ENCODE measurements at places on chromosomes 12 and 14. TPM values are rescaled to one million over a fixed set of nuclear protein-coding genes. Genes with fewer than 3 reads are reported as not detected.

DNA sequence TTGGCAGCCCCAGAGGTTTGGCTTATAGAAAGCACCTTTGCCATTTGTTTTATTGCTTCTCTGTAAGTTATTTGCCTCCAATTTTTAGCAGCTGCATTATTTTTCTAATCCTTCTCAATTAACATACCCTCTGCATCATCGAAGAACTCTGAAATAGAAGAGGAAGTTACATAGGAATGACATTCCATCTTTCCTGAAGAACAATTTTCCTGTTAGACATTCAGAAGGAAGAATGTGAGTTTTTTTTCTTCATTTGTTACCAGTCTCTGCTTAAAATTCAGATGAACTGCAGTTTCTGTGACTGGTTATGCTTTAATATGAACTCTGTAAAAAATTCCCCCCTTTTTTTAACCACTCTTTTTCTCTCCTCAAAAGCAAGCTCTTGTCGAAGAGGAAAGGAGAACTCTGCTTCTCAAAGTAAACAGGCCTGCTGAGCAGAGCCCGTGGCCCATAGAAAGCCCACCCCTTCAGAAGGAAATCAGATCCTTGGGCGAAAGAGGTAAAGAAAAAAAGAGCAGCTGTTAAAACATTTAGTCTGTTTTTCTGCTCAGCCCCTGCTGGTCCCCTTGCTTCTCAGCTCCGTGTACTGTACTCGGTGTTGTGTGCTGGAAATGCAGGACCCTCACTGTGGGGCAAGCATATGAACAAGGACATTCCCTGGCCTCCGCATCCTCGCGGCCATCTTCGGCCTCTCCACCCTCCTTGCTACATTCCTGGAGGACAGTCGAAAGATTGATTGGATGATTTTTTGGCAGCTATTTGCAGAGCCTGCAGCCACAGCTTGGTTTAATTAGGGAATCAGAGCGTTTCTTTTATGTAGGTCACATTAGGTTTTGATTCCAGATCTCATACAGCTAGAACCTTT lies 164.4 kb upstream of the LRIG3 start:
- DNase-seq, result no peak

GRCh38 chr14:96121660-96122395 lies 82.7 kb downstream of the C14orf132 start:
- DNase-seq, result no peak

GRCh38 chr12:86712425-86712843 lies 456.2 kb upstream of the MGAT4C start:
- DNase-seq, result no peak

DNA sequence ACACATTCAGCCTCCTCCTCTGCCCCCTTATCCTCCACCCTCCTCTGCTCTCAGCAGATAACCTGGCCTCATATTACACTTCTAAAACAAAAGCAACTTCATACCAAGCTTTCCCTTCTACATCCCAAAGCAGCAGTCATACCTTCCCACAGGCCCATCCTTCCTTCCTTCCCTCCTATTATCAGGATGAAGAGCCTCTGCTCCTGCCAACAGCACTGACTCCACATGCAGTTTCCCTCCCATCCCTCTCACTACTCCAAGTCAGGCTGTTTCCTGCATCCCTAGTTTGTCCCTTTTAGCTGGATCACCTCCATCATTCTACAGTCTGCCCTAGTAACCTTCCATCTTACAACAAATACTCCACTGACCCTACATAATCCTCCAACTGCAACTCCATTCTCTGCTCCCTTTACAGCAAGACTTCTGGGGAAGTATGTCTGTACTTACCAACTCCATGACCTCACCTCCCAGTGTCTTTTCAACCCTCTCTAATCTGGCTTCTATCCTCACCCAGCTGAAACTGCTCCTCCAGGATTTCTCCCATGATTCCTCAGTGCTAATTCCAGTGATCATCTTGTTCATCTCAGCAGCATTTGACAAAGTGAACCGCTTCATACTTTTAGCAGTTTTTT lies 4.9 kb upstream of the YEATS4 start:
- DNase-seq, result no peak

- no peak for DNase-seq
Measured at GRCh38 chr12:39646963-39647362, 27.4 kb upstream of the ABCD2 start.

DNA sequence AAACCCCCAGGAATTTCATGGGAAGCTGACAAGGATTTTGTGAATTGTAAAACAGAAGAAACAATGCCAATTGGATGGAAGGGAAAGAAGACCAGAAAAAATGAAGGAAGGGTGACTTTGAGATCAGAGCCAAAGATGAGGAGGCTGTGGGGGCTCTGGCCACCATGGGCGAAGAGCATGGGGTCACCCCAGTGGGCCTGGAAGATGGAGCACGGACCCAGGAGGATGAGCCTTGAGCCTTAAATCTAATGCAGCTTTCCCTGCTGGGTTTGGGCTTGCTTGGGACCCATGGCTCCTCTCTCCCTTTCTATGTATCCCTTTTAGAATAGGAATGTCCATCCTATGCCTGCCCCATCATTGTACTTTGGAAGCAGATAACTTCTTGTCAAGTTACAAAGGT lies 322.2 kb downstream of the TMEM121 start:
- DNase-seq, result no peak

DNA sequence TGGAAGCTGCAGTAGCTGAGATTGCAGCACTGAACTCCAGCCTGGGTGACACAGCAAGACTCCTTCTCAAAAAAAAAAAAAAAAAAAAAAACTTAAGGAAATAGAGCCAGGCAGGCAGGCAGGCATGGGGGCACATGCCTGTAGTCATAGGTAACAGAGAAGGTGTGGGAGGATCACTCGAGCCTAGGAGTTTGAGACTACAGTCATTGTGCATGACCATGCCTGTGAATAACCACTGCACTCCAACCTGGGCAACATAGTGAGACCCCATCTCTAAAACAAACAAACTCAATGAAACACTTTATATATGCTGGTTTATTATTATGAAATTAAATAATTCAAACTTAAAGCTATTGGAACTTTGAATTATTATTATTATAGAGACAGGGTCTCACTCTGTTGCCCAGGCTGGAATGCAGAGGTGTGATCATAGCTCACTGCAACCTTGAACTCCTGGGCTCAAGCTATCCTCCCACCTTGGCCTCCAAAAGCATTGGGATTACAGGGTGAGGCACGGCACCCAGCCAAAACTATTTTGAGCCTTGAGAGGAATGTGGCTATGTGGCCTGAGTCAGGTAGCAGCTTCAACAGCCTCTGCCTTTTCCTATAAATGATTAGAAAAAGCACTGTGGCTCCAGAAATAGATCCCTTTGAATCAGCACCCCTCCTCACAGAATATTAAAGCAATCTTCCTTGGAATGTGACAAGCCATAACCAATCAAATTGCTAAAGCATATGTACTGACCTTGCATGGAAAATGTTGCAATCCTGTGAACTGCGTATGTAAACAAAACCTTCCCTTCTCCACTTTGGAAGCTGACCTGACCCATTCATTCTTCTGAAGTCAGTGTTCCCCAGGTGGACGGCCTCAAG lies 34.7 kb upstream of the YY1 start:
- DNase-seq, result no peak

DNA sequence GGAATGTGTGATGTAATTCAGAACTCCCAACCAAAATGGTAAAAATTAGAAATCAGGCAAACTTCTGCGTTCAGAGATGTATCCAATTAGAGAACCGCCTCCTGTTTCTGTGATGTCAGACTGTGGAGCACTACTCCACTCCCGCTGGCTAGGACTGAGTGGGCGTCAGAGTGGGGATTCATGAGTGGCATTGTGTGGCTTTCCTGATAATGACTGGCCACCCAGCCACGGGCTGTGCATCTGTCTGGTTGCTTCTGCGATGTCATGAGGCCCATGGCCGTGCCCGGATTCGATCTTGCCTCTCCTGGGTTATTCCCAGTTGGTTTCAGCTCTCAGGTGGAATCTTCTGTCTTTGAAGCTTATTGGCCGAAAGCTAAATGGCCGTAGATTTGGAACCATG lies 87.1 kb upstream of the KCNA1 start:
- no peak for DNase-seq

- no peak for DNase-seq
Measured at GRCh38 chr14:61213191-61213621, 67.9 kb downstream of the TMEM30B start.

DNA sequence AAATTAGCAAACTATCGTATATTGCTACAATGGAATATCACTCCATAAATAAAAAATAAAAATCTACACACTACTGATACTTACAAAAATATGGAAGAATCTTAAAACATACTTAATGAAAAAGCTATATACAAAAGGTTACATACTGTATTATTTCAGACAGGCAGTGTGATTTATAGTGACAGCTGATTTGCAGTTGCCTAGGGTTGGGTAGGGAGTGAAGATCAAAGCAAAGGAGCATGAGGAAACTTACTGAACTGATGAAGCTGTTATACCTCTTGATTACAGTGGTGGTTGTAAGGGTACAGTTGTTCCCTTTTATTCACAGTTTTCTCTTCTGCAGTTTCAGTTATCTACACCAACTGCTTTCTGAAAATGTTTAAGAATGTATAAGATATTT lies 62.6 kb downstream of the FSCB start:
- no peak for DNase-seq

DNA sequence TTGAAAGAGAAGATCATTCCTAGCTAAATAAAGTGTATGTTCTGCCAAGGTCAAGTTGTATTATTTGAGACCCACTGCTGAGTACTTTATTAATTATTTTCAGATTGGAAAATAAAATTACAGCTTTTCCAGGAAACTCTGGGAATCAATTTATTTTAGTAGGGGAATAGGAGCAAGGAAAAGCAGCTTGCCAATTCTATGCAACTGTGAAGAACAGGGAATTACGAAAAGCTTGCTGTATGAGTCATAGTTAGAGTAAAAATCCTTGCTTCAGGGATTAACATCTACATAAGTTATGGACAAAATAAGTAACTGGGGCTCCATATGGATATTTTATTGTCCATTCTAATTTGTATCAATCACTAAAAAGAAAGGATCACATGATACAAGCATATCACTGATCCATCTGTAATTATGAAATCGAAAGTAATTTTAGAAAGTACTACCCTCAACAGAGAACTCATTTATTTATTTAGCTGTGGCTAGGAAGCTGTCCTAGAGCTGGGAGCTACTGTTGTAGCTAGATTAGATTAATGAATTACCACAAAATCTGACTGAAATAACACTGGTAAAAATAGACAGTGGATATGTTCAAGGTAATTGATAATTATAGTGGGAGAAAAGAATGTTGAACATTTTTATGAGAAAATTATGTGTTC lies 303.5 kb upstream of the NPAS3 start:
- no peak for DNase-seq

DNA sequence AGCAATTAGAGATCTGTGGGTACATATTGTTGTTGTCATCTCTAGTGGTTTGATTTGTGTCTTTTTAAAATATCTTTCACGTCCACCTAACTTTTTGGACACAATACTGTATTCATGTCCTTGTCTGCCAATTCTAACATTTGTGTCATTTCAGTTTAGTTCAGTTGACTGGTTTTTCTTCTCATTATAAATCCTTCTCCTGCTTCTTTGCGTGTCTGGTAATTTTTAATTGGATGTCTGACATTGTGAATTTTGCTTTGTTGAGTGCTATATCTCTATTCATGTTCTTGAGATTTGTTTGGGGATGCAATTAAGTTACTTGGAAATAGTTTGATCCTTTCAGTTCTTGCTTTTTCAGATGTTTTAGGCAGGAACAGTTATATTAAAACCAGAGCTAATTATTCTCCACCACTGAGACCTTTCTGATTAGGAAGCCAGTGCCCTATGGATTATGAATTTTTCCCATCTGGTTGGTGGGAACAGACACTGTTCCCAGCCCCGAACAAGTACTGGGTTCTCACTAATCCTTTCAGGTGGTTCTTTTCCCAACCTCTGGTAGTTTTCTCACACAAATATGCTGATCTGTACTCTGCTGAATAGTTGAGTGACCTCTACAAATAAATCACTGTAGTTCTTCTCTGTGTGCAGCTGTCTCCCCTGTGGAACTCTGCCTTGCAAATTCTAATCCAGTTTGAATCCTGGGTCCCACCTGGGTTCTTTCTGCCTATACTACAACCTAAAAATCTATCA lies 91.1 kb upstream of the DYNC1H1 start:
- no peak for DNase-seq

DNA sequence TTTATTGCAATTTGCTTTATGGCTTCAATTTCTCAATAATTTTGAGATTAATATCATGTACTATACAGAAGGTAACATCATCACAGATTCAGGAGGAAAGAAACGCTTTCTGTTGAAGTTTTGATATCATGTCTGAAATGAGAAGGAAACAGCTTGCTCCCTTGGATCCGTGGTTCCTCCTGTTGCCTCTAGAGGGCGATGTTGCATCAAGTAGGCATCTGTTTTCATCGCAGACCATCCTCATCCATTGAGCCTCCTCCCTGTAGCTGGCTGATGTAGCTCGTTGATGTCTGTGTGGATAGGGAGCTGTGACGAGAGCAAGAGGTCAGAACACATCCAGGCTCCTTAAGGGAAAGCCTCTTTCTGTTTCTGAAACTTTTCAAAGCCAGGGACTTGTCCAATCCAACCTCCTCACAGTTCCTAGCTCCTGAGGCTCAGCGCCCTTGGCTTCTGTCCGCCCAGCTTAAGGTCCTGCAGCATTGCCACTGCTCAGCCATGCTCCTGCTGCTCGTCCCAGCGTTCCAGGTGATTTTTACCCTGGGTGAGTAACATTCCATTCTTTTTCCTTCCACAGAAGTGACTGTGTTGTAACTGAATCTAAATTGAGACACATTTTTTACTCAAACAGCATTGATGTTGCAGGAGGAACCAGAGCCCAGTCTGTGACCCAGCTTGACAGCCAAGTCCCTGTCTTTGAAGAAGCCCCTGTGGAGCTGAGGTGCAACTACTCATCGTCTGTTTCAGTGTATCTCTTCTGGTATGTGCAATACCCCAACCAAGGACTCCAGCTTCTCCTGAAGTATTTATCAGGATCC lies 304.8 kb upstream of the OR4E1 start:
- peak; percentile 26 for DNase-seq

GRCh38 chr12:55899082-55899481 lies 28.6 kb downstream of the PYM1 start:
- DNase-seq, result no peak

GRCh38 chr12:1815814-1816729 lies 4.3 kb upstream of the LRTM2 start:
- no peak for DNase-seq

The LUM gene
- total RNA-seq, result 180 TPM

The SAMD15 gene
- total RNA-seq, result not detected

The SPX gene
- 2.6 TPM for total RNA-seq

The SIX6 gene
- not detected for total RNA-seq

The TCL1B gene
- not detected for total RNA-seq

Measured in left cardiac atrium (tissue), 4 donors.